ENCODE measurements at places on chromosomes 6 and 20.

GRCh38 chr6:127907960-127908640, 7.2 kb upstream of the THEMIS start:
- no peak for DNase-seq

DNA sequence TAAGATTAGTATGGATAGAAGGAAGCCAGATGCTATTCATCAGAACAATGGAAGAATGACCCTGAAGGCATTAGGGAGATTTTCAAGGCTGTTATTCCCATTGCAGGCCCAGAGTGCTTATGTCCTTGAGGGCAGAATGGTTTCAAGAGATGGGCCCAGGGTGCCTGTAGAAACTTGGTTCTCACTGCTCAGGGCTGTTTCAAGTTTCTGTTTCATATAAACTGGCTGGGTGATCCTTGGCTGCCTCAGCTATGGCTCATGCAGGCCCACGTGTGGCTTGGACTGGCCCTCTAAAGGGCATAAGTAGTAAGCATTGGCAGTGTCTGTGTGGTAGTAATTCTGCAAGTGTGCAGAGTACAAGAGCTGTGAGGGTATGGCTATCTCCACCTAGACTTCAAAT, 540.9 kb upstream of the MAN1A1 start:
- no peak for DNase-seq

GRCh38 chr6:39488255-39488879, 165.9 kb upstream of the KCNK16 start:
- DNase-seq: no peak

GRCh38 chr6:112874881-112875280, 527.8 kb downstream of the RFPL4B start:
- no peak for DNase-seq

- no peak for DNase-seq
These were observed 8.7 kb downstream of the TRIB3 start for GRCh38 chr20:389220-389619.

DNA sequence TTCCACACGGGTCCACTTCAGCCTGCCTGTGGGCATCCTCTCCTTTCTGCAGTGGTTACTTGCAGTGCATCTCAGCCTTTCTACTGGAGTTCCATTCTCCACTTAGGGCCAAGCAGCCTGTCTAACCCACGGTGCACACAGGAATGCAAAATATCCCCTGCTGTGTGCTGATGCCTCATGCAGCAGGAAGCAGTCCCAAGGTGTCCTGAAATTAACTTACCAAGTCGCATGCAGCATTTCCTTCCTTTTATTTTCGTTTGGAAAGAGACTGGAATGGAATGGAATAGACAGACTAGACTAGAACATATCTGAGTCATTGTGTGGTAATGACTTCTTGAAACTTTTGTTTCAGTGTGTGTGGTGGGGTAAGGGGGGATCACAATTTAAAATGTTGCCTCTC, 25.9 kb upstream of the FOXQ1 start:
- DNase-seq: no peak

DNA sequence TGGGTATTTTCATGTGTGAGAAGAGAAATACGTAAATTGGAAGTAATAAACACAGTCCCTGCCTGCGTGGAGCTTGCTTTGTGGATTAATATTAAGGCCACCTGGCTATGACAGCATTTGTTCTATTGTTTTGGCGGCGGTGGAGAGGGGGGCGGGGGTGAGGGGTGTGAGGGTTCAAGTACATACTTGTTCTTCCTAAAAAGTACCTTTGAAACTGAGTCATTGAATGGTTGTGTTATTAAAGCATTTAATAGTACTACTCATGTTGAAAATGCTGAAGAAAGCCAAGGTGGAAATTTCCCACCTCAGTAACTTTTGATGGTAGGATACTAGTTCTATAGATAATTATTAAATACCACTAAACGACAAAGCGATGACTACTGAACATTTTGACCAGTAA, 95.0 kb downstream of the FOXC1 start:
- no peak for DNase-seq

DNA sequence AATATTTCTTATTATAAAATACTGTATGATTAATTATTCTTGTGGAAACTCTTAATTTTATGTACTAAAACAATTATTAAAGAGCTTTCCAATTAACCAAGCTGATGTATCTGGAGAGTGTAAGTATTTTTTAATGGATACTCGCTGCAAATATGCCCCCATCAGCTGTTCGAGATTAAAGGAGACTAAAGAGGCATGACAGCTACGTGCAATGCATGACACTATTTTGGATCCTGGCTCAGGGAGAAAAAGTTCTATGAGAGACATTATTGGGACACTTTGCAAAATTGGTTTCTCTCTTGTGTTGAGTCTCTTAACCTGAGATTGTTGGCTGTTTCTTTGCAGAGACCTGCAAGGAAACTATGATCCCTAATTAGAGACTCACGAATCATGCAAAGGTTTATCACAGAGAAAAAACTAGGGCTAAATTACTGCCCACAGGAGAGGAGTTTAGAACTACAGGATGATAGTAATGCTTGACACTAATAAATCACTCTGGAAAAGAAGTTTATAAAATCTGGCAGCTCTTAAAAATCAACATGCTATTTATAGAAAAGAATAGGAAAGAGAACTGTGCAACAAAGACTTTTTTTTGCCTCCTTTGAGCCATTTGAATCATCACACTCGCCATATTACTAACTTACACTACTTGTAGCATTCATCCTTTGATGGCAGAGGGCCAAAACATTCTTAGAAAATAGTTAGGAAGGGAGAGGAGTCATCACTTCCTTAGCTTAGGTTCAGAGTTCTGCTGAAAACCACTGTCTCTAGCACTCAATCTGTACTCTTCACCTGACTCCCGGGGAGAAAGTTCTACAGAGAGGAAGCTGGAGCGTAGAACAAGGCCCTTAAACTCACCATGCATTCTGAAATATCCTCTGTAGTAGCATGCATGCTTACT, 25.3 kb downstream of the NRN1 start:
- DNase-seq: no peak

- DNase-seq: no peak
These were observed 4.6 kb downstream of the SIRPG start for GRCh38 chr20:1652960-1653359.

DNA sequence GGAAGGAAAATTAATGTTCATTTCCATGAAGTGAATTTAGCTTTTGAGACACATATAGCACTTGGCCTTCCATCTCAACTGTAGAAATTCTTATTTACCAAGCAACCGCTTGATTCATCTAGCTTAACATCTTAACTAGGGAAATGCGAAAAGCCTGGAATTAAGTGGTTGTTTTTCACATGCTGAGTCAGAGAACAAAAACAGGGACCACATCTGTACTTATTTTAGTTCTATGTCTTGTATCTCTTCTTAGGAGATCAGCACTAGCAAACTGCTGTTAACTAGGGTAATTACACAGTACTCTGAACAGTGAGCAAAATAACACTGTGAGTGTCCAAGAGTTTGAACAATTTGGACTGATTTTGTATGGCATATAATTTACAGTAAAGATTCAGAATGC, 590.9 kb upstream of the NRSN1 start:
- DNase-seq: no peak

GRCh38 chr6:157490611-157491269, 109.8 kb downstream of the ZDHHC14 start:
- DNase-seq: no peak

- DNase-seq: no peak
These were observed 52.1 kb downstream of the HNF4A start for GRCh38 chr20:44407402-44408184.

GRCh38 chr6:111922454-111923297, 49.4 kb upstream of the FYN start:
- DNase-seq: no peak

DNA sequence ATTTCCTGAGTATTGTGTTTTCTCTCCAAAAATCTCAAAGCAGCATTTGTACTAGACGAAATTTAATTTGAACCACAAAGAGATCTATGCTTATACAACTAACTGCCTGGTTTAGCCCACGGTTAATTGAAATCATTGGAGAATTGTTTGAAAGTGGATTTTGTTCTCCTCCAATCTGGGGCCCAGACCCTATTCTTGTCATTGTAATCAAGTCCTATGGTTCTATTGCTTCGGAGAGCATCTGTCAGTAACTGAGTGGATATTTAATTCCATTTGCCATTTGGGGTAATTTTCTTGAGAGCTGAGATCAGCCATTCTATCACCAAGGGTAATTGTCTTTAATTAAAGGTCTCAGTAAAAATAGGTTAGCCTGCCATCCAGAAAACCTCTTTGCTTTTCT, 117.0 kb upstream of the KCNG1 start:
- no peak for DNase-seq

GRCh38 chr6:5906842-5907241, 99.9 kb downstream of the NRN1 start:
- no peak for DNase-seq

- DNase-seq: no peak
These were observed 43.2 kb upstream of the TMX4 start for GRCh38 chr20:8062756-8063155.

- no peak for DNase-seq
These were observed 3.6 kb downstream of the GHRH start for GRCh38 chr20:37257988-37258387.

DNA sequence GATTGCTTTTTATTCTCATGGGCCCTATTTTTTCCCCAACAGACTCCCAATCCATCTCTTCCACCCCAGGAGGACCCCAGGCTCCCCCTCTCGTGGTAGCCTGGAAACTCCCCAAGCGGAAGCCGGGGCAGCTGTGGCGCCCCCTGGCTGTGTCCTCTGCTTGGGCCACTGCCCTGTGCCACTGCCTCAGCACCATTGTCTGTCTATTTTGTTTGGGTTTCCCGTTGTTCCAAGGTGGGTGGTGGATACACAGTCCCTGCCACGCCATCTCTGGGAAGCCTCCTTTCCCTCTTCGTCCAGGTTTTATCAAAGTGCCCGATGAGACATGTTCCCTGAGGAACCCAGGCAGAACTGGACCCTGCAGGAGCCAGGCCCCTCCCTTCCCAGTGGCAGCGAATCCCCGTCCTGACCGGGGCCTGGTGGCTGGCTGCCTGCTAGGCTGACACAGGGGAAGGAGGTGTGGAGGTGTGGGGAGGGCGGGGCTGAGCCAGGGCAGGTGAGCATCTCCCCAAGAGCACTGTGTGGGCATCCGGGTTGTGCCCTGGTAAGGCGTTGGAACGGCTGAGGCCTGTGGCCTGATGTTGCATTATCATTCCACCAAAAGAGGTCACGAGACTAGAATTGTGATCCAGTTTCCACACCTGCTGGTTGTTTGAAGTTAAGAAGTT, 228.2 kb downstream of the CDH4 start:
- no peak for DNase-seq

- DNase-seq: no peak
These were observed 29.4 kb upstream of the TAGAP start for GRCh38 chr6:159074120-159074684.

DNA sequence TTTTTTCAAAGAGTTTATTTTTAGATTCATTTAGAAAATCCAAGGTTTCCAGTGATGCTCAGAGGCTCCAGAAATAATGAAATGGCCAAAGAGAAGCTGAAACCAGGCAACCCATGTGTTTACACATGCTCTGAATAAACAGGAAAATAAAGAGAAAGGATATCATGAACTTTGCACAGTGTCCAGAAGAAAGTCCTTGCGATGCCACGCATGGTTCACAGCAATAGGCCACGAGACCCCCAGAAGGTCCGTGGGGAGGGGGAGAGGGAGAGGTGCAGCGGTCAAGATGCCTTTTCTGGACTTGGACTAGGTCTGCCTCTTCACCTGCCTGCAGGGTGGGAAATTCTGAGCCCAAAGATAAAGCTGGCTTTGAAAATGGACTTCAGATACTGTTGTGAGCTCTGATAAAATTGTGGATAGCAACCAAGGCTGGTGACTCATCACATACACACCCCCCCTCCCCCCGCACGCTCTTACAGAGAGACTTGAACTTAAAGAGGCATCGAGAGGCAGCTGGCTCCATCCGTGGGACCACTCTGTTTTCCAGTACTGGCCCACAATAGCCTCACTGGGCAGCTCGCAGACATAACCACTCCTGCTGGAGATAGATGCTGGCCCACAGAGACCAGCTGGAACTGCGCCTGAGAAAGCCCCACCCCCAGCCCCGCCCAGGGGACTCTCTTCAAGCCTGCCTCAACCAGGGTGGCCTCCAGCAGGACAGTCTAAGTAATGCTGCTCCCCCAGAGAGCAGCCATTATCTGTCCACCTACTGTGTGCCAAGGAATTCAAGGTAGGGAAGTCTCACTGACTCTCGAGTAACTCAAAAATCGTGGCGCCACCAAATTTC, 21.2 kb upstream of the NFATC2 start:
- peak; percentile 47 for DNase-seq

DNA sequence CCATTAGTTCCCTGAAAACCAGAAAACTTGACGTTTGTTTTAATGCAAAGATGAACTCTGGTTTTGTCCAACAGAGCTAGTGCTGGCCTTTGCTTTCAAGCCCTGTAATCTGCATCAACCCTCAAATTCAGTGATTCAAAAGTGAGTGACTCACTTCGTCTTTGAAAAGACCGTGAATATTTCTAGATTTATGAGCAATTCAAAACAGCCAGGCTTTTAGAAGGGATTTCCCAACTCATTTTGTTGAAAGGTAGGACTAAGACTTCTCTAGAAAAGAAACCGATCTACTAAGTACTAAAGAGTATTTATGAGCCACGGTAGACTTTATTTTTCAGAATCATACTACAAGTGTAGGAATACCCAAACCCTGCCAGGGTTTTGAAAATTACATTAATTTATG, 121.5 kb downstream of the UST start:
- no peak for DNase-seq

DNA sequence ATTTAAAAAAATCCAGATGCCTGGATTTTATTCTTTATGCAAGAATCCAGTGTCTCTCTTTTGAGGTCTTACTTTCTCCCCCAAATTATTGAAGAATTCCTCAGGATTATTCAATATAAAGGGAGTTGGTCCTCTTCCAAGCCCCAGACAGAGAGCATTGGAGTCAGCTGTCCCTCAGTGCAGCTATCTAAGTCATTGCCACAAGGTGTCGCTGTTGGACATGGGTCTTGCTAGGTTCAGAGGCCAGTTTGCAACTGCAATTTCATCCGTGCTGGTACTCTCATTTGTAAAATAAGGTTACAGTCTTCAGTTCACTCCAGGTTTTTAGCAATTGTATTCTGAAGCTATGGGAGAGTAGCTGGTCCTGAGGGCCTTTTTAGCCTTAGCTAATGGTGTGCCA, 27.8 kb downstream of the CCN2 start:
- DNase-seq: peak; percentile 73

- DNase-seq: peak; percentile 79
These were observed 46.2 kb downstream of the SLC22A23 start for GRCh38 chr6:3410385-3411360.

DNA sequence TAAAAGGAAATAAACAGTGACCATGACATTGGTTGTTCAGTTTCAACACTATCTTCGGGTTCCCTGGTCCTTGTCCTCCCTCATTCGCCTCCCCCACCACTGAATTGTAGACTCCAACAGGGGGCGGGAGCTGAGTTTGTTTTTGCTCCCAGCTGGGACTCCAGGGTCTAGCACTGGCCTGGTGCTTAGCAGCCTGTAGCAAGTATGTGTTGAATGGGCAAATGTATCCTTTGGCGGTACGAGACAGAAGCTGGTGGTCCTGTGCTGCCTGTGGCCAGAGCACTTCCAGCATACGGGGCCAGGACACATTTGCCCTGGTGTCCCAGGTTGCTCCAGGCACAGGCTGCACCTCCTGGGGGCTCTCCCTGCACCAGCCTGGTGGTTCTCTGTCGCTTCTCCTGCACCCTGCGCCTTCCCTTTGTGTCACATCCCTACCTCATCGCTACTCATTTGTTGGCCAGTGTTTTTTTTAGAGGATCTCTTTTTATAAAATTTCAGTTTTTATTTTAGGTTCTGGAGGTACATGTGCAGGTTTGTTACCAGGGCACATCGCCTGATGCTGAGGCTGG, 40.1 kb downstream of the PHACTR3 start:
- DNase-seq: no peak
